Stimulated activated CD4-positive, alpha-beta T cell treated with anti-CD3 and anti-CD28 coated beads, Interleukin-1b, Interleukin-23, amount 100 ng/mL, for 1 hour (primary cell): ENCODE measurements at places on chromosomes 5 and 9.

GRCh38 chr5:140575309-140575708, 10.7 kb downstream of the SLC35A4 start:
- DNase-seq = no peak

DNA sequence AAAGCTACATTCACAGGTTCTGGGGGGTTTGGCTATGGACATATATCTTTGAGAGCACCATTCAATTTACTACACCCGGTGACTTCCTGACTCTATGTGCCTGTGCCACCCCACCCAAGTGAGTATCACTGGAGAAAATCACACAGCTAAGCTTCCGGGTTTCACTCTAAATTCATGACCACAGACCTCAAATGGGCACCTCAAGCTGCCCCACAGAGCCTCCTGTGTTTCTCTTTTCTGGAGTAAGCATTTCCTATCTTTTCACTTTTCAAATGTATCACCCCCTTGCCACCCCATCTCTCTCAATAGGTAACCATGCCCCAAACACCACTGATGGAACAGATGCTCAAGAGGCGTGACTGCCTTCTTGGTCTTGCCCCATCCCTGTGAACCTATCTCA, 49.2 kb upstream of the NEK6 start:
- no peak for DNase-seq

GRCh38 chr9:104009826-104010225, 84.3 kb upstream of the SMC2 start:
- no peak for DNase-seq

DNA sequence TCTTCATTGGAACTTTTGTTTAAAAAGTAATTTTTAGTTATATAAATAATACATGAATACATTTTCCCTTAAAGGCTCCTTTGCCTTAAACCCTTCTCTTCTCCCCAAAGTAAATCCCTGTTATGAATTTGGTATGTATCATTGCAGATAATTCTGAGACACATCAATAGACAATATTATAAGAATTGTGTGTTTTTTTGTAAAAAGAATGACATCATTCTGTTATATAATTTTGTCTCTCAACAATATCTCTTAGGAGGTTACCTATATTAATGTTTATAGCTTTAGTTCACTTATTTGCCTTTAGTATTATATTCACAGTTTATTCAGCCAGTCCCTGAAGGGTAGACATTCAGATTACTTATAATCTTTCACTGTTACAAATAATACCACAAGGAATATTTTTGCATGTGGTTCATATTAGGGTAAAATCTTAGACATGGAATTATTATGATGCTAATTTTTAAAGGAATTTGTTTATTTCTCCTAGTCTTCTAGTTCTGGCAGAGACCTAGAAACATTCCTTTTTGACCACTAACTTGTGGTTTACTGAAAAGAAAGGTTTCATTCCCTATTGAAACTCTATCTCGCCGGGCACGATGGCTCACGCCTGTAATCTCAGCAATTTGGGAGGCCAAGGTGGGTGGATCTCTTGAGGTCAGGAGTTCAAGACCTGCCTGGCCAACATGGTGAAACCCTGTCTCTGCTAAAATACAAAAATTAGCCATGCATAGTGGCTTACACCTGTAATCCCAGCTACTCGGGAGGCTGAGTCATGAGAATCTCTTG, 105.6 kb downstream of the KCTD16 start:
- no peak for DNase-seq

DNA sequence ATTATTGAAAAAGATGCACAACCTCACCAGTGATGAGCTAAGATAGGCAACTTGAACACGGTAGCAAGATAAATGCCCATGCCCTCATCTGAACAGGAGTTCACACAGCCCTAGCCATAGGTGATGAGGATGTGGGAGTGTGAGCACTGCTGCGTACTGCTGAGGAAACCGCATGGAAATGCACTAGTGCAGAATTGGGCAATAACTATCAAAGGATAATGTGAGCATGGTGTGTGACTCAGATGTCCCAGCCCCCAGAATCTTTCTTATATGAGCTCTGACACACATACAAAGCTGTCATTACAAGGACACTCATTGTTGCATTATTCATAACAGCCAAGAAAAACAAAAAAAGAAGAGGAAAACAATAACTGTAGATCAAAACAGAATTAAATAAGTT, 521.2 kb downstream of the IRX1 start:
- no peak for DNase-seq

DNA sequence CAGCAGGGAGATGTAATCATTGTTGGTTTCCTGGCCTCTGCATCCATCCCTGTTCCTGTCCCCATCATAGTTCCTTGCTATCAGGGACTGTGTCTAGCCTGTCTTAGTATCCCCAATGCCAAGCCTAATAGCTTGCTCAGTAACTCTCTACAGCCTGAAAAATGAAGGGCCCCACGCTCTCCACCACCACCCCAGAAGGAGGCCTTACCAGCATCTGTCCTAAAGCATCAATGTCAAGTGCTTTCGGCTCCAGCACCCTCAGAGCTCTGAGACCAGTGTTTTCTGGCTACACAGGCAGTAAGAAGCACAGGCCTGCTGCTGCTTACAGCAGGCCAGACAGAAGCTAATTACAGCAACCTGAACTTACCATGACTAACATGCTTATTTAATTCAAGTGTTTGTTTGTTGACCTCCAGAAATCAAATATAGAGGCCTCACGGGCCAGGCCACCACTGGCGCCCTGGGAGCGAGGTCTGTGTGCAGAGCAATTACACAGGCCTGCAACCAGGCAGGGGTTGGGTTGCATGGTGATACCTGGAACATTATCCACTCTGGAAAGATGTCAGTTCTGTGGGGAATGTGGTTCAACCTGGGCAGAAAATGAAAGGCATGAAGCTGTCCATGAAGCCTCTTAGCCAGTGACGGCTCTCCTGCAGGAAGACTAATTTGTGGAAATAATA, 124.3 kb downstream of the SLC1A3 start:
- DNase-seq = no peak

GRCh38 chr9:97705354-97705950, 8.3 kb upstream of the XPA start:
- no peak for DNase-seq
